Right ventricle myocardium superior (tissue), 1 donor: ENCODE measurements at places on chromosomes 2 and 18. TPM values are rescaled to one million over a fixed set of nuclear protein-coding genes. Genes with fewer than 3 reads are reported as not detected.

DNA sequence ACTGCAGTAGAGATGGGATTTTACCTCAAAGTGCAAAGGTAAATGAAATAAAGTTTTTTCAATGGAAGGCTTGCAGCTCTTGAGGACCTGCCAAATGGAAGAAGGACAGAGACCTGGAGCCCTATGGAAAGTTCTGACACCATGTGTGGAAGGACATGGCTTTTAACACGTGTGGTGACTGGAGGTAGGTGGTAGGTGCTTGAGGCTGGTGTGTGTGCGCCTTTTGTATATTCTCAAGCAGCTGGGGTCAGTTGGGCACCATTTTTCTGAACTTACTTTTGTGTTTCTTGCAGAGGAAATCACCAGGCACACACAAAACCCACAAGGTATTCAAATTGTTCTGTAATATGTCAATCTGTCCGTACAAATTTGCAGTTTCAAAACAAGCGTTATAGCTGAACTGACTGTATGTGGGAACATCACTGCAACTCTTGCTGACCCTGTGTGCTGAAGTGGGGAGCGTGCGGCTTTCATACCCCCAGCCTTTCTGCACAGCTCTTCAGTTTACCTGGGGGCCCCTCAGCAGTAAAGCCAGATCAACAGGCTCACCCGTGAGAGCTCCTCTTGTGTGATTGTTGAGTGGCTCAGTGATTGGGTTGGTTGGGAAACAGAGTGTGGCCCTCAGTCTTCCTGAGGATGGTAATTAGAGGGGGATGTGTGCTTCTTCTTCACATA is 363 bp downstream of the GREB1 start:
- no peak for DNase-seq

GRCh38 chr2:242012956-242013764 is 143.6 kb downstream of the RTP5 start:
- no peak for DNase-seq

DNA sequence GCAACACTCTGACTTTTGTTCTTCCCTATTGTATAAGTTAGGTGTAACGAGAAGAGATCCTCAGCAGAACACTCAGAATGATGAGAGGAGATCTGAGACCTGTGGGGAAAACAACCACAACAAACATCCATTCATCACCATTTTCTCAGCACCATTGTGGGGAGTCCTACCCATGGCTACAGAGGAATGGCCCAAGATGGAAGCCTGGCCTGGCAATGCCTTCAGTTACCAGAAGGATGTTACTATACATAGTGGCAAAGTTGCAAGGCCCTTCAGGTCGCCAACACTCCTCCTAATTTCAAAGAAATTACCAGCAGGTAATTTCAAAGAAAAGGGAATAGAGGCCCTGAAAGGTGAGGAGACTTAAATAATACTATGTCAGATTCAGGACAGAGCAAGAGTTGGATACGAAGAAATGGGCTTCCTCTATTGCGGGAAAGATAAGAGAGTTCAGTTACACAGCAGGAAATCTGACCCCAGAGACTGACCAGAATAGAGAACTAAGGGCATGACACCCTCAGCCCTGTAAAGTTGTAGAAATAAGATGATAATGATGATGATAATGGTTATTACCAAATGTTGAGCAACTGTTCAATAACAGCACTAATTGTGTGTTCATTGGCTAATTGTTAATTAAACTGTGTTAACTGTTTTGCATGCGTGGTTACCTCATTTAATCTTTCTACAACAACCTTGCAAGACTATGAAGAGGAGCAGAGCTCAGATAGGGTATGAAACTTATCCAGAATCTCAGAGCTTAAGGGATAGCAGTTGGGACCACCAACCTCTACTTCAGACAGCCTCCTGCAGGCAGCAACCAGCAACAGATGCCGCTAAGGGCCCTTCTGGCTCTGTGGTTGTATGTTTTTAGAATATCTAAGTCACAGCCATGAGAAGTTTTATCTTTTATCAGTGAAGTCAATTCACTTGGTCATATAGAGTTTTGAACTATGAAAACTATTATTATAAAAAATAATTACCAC is 37.5 kb downstream of the DHRS9 start:
- no peak for DNase-seq

DNA sequence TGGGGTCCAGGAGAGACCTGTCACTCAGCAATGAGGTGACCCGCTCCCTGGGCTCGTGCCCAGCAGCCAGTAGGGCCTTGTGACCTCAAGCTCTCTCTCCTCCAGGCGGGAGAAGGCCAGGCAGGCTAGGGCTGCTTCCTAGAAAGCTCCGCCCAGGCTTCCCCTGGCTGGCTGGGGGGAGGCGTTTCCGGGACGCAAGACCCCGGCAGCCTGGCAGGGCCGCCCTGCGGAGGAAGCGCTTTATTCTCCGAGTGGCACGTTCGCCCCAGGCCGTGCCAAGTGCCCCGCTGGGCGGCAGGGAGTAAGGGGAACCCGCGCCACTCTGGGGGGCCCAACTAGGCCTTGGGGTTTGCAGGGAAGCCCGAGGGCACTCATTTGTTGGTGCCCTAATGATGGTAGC is 21.2 kb upstream of the EPAS1 start:
- peak; percentile 85 for DNase-seq

Gene TMEM237
- 12.8 TPM for total RNA-seq

Gene GULP1
- total RNA-seq, result 4.6 TPM

Gene SMYD1
- total RNA-seq, result 468 TPM

Gene ZNF521
- 24.5 TPM for total RNA-seq
